Activated T-helper 17 cell treated with anti-CD3 and anti-CD28 coated beads, Interleukin-2, amount 50 U/mL, for 72 hours (primary cell): ENCODE measurements at places on chromosomes 1 and 21. TPM values are rescaled to one million over a fixed set of nuclear protein-coding genes. Genes with fewer than 3 reads are reported as not detected.

The RGS5 gene
- 1.1 TPM for total RNA-seq

GRCh38 chr1:214581785-214582184 is 21.2 kb upstream of the CENPF start:
- no peak for ATAC-seq

DNA sequence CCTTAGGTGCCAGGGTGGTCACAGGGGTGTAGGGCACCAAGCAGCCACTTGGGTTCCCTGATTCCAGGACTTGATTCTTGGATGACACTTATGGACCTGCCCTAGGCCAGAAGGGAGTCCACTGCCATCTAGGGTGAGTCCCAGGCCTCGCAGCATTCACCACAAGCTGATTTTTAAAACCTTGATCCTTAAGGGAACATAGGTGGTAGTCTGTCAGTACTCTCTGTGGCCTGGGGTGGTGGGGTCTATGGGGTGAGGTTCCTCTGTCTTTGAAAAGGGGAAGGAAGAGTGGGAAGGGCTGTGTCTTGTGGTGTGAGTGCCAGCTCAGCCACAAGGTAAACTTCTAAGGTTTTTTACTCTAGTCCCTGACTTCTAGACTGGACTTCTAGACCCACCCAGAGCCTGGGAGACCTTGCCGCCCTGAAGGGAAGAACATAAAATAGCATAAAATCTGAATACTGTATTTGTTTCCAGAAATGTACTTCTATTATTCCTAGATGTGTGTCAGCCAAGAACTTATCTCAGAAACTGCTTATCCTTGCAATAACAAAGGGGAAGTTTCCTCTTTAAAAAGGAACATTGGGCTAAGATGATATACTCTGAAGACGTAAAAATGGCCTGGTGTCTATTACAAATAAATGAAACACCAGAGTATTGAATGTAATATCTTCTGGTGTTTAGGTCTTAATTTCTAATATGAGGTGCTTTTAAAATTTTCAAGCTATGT is 757.3 kb downstream of the LTN1 start:
- ATAC-seq, result no peak

DNA sequence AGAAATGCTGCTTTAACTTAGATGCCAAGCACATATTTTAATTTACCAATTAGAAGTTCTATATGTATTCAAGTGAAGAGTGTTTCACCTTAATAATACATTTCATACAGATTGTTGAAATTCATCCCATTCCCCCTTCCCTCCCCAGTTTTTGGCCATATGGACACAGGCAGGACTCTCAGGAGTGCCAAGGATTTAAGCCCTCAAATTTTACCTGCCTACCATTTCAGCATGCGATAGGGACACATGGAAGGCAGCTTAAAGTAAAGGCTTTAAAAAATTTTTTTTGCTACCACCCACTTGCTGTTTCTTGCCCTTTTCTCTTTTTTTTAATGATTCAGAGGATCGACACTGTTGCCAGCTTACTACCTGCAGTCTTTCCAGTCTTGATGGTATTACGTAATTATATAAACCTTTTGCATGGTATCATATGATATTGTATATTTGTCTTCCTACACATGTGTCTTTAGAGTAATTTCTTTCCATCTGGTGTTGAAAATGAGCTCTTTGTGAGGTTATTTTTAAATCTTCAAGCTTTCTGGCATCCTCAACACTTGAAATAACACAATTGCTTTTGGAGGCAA is 7.0 kb downstream of the EPB41 start:
- no peak for ATAC-seq

The PLA2G2C gene
- 0.06 TPM for total RNA-seq

DNA sequence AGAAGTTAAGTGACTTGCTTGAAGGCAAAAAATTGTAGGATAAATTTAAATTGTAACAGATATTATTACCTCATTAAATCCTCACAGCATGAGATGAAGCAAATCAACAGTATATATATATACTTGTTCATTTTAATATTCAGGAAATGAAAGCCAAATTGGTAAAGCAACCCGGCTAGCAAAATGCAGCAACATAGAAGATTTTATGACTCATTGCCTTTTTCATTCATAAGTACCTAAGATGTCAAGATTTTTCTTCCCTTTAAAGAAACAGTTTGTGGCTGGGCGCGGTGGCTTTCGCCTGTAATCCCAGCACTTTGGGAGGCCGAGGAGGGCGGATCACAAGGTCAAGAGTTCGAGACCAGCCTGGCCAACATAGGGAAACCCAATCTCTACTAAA is 190.5 kb upstream of the NRIP1 start:
- ATAC-seq, result no peak

The FAM110D gene
- total RNA-seq, result not detected

GRCh38 chr1:198132060-198132781 is 24.6 kb upstream of the NEK7 start:
- peak; percentile 61 for ATAC-seq

The OR4F29 gene
- not detected for total RNA-seq

GRCh38 chr1:25959611-25960010 is 38.3 kb downstream of the PAFAH2 start:
- no peak for ATAC-seq

GRCh38 chr1:186915555-186915954 is 86.8 kb downstream of the PLA2G4A start:
- ATAC-seq, result no peak

DNA sequence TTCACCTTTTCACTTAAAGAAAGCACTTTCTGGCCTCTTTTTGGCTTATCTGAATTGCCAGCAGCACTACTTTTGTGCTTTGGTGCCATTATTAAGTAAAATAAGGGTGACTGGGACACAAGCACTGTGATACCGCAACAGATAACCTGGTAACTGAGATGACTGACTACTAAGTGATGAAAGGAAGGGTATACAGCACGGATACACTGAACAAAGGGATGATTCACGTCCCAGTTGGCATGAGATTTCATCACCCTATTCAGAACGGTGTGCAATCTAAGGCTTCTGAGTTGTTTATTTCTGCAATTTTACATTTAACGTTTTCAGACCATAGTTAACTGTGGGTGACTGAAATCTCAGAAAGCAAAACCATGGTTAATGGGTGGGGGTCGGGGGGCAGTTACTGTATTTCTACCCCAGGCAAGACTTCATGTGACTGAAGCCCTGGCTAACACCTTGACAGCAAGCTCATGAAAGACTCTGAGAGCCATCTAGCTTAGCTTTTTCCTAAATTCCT is 102.8 kb downstream of the CLIC6 start:
- ATAC-seq, result no peak

DNA sequence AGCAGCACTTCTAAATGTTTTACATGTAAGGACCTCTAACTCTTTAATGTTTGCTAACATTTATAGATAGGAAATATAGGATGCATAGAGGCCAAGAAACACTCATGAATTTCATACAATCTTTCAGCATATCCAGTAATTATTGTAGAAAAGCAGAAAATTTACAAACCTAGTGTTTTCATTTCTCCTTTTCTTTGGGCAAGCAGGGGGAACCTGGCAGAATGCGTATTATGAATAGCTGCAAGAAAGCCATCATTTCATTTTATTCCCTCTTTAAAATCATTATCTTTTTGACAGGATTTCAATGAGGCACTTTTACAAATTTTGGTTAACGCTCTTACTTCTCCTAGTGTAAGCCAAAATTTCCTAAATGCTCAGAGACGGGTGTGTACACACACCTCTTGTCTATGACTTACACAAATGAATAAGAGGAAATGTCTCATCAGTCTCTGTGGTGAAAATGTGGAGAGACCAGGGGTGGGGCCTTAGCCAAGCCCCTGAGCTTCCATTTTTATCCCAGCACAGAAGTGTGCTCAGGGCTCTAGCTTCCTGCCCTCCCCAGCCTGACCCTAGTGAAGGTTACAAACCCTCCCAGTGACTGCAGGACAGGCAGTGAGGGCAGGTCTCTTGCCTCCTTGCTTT is 91.6 kb downstream of the LRRC8C start:
- ATAC-seq, result peak; percentile 89

The SPRR2E gene
- not detected for total RNA-seq

- ATAC-seq, result no peak
These were observed 2.2 kb downstream of the ELOA start for GRCh38 chr1:23745515-23745914.

GRCh38 chr1:46218443-46218842 is 15.3 kb downstream of the LURAP1 start:
- ATAC-seq, result no peak

DNA sequence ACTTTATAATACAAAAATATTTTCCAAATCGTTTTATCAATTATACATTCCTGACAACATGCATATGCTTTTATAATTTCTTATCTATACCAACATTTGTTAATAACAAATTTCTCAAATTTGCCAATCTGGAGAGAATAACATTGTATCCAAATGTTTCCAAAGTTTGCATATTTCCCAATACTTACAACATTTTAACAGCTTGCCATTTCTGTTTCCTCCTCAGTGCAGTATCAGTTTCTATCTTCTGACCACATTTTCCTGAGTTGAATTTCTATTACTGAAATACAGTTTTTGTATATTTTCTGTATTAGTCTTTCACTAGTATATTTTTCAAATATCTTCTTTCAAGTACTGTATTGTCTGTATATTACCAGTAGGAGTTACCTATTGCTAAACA is 1594.3 kb downstream of the PLA2G4A start:
- no peak for ATAC-seq

The MTARC2 gene
- not detected for total RNA-seq

- no peak for ATAC-seq
These were observed 30.7 kb upstream of the RNF187 start for GRCh38 chr1:228456252-228457016.

- peak; percentile 9 for ATAC-seq
These were observed 13.1 kb downstream of the OPTC start for GRCh38 chr1:203506858-203507626.

DNA sequence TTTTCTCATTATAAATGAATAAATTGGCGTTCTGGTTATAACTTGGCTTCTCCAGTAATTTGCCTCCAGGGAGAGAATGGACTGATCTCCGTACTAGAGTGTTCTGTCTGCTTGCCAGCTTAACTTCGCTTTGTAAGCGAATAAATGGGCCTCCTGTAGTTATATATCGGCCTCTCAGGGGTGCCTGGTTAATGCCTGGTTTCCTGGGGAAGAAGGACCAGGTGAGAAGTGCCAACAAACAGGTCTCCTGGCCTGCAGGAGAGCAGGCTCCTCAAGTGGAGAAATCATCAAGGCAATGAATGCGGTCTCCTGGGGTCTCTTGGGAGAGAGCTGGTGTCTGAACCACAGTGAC is 107.4 kb upstream of the SERBP1 start:
- ATAC-seq, result no peak

GRCh38 chr21:45848331-45848730 is 133.2 kb upstream of the COL6A1 start:
- peak; percentile 74 for ATAC-seq

DNA sequence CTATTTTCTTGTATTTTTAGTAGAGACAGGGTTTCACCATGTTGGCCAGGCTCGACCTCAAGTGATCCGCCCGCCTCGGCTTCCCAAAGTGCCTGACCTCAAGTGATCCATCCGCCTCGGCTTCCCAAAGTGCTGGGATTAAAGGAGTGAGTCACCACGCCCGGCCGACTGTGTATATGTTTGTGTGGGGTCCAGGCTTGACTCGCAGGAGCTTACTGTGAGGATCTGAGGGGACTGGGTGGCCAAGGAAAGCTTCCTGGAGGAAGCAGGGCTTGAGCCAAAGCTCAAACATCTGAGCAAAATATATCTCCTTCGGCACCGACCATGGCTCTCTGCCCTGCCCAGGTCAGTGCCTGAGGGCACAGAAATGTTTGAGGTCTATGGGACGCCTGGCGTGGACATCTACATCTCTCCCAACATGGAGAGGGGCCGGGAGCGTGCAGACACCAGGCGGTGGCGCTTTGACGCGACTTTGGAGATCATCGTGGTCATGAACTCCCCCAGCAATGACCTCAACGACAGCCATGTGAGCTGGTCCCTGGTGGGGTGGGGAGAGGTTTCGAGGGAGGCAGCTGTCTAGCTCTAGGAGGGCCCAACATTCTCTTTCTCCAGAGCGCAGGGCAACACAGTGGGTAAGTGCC is 10.5 kb downstream of the PADI3 start:
- ATAC-seq, result no peak

The FDPS gene
- total RNA-seq, result 319 TPM

GRCh38 chr1:96581772-96582171 is 139.8 kb upstream of the PTBP2 start:
- ATAC-seq, result no peak

GRCh38 chr1:110411173-110411735 is 3.8 kb upstream of the LAMTOR5 start:
- no peak for ATAC-seq

The PACC1 gene
- 5.3 TPM for total RNA-seq

- no peak for ATAC-seq
These were observed 181.6 kb downstream of the PTPRU start for GRCh38 chr1:29417971-29418370.

DNA sequence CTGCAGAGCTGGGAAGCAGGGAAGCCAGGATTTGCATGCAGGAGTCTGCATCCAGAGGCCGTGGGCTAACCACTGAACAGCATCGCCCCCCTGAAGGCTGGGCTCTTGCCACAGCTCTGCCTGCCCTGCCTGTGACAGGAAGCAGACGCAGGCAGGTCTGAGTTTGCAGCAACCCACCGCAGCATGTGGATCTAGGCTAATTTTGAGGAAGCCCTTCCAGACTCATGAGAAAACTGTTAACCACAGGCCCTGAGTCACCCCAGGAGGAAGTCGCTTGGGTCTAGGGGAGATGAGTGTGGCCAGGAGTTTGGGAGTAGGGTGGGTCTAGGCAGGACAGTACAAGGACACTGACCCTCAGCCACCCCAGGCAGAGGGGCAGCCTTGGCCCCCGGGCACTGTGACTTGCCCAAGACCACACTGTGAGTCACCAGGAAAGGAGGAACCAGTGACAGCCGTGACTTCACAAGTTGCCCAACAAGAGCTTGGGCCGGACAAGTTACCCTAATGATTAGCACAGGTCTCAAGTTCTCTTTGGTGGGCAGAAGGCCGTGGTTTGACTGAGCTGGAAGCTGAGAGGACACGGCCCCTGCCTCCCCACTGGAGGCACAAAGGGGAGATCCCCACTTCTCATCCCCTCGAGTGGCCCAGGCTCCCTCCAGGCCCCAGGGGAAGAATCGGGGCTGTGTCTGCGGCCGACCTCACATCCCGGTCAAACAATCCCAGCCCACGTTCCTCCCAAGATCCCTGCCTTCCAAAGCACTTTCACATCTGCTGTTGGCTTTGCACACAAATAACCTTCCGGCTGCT is 826 bp downstream of the LAPTM5 start:
- peak; percentile 70 for ATAC-seq

The MRAP gene
- not detected for total RNA-seq

GRCh38 chr1:66436378-66437135 is 97.4 kb upstream of the SGIP1 start:
- peak; percentile 98 for ATAC-seq
